ENCODE measurements at places on chromosomes 1 and 21.

DNA sequence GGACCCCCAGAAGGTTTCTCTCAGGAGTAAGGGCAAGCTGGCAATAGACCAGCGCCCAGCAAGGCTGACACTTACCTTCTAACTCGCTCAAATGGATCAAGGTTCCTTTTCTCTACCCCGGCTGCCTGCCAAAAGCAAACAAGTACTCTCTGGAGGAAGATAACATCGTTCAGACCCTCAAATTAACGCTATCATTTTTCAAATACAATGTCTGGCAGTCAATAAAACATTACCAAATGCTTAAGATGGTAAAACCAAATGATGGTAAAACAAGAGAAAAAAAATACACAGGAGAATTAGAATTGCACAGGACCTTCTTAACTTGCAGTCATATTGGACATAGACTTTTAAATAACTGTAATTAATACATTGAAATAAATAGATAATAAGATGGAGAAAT lies 148.1 kb downstream of the SPATA46 start:
- DNase-seq: no peak

DNA sequence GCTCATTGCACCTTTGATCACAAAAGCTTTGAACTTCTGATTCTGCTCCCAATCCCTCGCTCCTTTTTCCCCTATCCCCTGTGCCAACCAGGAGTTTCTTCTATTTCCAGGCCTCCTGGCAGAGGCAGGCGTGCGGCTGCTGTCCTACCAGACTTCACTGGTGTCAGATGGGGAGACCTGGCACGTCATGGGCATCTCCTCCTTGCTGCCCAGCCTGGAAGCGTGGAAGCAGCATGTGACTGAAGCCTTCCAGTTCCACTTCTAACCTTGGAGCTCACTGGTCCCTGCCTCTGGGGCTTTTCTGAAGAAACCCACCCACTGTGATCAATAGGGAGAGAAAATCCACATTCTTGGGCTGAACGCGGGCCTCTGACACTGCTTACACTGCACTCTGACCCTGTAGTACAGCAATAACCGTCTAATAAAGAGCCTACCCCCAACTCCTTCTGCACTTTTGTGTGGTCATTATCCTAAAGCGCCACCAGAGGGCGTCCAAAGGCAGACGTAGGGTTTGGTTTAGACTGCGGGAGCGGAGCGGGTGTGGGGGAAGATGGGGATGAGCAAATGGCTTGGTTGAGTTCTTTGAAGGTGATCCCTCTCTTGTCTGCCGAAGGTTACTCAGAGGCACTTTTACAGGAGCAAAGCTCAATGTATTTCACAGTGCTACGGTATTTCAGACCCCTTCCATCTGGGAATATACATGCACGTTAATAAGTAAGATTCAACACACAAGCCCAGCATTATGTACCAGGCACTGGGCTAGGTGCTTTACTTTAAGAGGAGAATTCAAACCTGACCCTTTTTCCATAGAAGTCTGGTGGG lies 24.7 kb downstream of the HMGCS2 start:
- DNase-seq: peak; percentile 20

GRCh38 chr1:1436630-1437032 lies 1.1 kb downstream of the VWA1 start:
- DNase-seq: no peak

DNA sequence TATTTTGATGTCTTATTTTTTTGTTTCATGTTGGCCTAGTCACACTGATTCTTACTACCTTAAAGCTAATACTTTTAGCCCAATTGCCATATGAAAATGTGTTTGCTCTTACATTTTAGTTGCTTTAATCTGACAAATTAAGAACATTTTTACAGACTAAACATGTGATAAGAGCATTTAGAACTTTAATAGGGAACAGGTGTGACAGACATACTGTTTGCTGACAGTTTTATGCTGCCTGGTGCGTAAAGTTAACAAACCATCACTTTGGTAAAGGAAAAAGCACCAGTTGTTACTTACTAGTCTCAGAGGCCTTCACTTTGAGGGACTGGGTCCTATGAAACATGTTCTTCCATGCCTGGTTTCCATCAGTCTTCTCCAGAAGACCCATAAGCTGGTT lies 14.7 kb downstream of the CMPK1 start:
- no peak for DNase-seq

DNA sequence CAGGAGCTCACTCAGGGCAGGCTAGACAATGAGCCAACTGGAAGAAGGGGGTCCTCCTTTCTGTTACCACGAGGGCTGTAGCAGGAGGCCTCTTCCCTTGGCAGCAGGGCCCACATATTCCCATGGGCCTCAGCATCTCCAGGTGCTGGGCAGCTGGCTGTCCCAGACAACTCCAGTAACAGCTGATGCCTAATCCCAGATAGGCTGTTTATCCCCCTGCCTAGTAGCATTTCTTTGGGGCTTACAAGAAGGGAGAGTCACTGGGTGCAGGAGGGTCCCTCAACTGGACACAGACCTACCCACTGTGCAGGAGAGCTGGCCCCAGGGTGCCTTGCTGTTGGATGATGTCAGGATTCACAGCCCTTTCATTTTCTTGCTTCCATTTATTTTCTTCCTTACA lies 278.2 kb downstream of the DSCAM start:
- no peak for DNase-seq

DNA sequence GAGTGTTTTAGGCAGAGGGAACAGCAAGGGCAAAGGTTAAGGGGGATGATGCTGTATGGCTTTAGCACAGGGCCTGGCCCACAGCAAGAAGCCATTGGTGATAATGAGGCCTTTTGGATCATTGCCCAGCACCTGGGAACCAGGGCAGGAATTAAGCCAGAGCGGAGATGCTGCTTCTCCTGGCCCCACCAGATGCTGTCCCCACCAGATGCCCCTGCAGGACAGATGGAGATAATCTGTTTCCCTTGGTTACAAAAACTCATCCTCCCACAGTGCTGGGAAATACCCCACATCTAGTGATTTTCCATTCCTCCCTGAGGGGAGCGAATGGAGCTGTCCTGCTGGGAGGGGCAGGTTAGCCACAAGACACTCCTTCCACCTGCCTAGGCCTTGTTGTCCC lies 18.8 kb downstream of the OPRD1 start:
- DNase-seq: no peak

- peak; percentile 3 for DNase-seq
Measured at GRCh38 chr1:97137862-97138514, 416.4 kb downstream of the PTBP2 start.

DNA sequence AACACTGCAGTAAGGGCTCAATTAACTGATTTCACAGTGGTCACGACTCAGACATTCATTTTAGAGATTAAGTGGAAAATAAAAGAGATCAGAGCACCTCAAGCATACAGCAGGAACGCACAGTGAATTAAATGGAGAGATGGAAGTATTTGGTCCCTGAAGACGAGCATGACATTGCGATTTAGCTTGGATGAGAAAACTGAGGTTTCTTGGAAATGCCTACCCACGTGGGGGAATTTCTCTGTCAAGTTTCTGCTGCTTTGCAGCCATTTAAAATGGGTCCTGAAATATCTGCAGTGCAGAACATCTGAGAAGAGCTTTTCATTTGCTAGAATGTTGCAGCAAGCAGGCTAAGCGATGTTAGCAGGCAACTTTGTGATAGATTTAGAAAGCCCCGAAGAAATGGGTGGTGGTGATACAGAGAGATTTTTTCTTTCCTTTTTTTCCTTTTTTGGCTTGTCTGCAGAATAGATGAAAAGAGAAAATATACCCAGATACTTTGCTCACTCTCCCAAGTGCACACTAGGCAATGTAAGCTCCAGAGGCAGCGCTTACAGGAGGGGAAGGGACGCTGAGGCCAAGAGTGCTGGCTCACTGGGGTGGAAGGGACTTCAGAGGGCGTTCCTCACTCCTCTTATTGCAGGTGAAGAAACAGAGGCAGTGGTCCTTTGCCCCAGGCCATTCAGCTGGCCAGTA lies 258.0 kb downstream of the KCNJ6 start:
- no peak for DNase-seq

DNA sequence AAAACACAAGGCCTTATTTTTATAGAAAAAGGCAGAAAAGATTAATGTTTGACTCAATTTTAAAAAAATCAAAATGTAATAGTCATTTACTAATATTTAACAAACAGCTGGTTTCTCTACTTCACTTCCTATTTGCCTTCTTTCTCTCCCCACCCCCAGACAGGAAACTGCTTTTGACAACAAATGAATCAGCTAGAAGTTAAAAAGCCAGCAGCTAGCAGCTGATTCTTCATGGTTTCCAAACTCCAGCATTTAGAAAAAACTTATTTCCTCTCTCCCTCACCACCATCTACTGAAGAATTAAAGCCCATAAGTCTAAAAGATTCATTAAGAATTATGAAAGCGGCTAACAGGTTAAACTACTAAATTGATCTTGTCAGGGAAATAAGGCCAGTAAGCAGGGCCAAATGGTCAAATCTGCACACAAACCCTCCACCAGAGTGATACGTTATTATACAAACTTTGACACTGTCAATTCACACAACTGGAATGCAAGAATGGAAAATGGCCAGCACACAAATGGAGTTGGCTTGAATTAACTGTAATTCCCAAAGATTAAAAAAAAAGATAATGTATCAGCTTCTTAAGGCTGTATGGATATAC lies 4.0 kb downstream of the WDR26 start:
- no peak for DNase-seq

GRCh38 chr1:116972674-116973030 lies 28.9 kb upstream of the CD101 start:
- DNase-seq: no peak

DNA sequence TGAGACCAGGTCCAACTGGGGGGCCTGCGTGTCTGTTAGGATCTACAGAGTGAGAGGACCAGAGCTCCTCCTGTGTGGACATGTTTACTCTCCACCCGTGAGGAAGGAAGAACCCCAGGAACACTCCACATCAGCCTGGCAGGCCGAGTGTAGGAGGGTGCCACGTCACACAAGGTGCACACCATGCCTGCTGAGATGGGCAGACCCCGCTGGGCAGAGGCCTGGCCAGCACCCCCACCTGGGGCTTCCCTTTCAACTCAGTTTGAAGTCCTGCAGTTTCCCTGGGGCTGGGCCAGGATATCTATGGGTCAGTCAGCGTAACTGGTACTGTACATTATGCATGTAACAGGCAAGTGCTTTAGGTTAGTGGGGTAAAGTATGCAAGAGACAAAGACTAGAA lies 30.1 kb upstream of the PCBP3 start:
- DNase-seq: no peak

DNA sequence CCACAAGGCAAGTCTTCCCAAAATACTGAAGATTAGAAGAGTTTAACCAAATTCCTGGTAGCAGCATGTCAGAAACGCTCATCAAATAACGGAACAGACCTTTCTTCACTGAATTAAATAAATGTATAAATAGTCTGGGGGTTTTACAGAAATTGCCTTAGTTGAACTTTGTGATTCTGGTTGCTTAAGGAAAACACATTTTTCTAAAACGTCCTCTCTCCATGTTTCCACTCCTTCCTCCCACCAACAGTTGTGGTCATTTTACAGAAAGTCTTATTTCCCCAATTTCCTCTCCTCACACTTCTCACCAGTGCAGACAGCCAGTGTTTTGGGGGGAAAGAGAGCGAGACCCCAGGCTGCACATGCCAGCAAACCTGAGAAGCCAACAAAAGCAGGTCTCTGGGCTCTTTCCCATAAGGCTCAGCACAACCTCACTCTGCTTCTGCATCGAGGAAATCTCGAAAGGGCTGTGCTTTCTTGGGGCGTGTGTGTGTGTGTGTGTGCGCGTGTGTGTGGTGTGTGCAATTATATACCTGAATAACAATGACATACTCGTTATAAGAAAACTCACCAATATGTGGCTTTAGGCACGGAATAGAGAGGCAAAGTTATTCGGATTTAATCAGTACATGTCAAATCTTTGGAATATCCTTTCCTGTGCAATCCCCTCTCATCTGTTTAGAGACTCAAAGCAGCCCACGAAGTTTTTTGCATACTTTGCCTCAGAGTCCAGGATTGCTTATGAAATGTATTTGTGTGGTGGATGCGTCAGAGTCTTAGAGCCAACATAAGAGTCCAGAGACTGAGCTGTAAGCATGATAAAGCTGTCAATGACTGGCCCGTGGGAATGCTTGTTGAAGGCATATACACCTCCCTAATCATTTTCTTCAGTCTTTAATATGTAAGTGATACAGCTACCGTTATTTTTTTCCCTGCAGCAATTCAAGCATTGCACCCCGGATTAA lies 2.0 kb downstream of the KCNJ15 start:
- DNase-seq: peak; percentile 46

DNA sequence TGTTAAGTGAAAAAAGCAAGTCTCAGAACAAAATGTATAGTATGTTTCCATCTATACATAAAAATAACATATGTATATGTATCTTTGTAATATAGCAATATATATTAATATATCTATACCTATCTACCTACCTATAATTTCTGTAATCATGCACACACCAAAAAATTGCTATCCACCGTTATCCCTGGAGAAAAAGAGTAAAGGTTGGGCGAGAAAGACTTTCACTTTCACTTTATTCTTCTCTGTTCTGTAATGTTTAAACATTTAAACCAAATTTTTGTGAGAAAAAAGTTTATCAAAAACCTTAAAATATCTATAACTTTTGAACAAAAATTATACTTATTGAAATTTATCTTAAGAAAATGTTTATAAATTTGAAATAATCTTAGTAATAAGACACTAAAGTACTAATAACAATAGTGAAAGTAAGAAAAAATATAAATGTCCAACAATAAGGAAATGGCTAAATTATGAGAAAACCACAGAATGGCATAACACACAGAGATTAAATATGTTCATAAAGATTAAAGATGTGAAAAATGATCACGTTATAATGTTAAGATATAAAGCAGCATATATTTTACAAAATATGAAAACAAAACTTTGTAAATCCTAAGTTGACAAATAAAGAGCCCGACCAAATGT lies 74.0 kb upstream of the LRRC53 start:
- no peak for DNase-seq

- no peak for DNase-seq
Measured at GRCh38 chr21:34956416-34957316, 92.4 kb downstream of the RUNX1 start.

DNA sequence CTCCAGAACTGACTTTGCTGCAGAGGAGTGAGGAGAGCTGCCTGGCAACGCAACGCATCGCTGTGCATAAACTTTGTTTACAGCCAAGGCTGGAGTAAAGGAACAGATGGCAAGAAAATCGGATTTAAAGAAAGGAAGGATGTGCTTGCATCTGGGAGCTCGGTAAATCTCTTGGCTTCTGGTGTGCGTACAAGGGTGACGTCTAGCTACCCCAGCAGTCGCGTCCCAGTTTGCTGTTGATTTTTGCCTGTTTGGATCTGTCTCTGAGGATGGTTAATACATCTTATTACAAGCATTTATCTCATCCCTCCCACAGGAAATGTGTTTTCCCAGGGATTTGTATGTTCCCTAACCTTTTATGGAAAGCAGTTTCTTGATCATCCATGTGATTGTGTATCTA lies 73.3 kb upstream of the RALGPS2 start:
- no peak for DNase-seq

DNA sequence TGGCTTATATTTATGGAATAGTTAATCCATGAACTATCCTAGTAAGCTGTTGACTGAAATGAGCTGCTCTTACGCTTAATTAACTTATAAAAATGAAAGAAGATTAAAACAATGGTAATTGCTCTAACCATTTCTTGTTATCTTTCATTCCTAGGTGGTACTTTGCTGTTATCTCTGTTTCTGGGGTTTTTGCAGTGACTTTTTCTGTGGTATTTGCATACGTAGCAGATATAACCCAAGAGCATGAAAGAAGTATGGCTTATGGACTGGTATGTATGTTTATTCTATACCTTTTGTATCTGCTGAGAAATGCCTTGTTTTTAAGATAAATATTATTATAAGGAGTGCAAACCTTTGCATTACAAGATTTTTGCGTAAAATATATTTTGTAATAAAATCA lies 71.0 kb downstream of the SASS6 start:
- no peak for DNase-seq

- DNase-seq: no peak
Measured at GRCh38 chr1:48092401-48092800, 95.2 kb upstream of the TRABD2B start.

Data from epithelial cell of prostate (primary cell).